CD4-positive, alpha-beta T cell treated with Interleukin-15 for 4 hours (primary cell): ENCODE measurements at places on chromosomes 4 and X.

DNA sequence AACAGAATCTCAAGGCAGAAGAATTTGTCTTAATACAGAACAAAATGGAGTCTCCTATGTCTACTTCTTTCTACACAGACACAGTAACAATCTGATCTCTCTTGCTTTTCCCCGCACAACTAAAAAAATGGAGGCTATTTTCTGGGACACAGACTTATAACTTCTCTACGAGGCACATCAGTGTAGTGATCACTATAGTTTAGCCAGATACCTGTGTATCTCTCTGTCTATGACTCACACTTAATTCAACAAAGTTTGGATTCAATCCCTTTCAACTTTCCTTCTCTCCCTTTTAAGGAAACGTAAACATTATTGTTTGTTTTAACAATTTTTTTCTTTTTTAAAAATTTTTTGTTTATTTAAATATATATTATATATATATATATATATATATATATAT is 29.4 kb downstream of the APELA start:
- DNase-seq, result no peak

DNA sequence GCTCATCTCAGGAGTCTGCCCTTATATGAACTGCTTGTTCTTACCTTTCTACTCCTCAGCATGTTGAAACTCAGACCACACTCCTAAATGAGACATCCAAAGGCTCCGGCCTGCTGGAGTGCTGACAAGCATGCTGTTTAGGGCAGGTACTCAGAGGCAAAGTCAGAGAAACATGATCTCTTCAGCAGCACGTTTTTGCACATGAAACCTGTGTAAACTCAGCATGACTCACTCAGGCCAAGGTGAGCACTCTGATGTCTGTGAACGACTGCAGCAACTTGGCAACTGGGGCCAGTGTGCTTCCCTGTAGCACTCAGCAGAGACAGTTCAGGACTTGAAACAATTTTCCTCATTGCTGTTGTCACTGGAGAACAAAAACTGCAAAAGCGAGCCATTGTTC is 109.6 kb downstream of the PACRGL start:
- DNase-seq, result no peak

DNA sequence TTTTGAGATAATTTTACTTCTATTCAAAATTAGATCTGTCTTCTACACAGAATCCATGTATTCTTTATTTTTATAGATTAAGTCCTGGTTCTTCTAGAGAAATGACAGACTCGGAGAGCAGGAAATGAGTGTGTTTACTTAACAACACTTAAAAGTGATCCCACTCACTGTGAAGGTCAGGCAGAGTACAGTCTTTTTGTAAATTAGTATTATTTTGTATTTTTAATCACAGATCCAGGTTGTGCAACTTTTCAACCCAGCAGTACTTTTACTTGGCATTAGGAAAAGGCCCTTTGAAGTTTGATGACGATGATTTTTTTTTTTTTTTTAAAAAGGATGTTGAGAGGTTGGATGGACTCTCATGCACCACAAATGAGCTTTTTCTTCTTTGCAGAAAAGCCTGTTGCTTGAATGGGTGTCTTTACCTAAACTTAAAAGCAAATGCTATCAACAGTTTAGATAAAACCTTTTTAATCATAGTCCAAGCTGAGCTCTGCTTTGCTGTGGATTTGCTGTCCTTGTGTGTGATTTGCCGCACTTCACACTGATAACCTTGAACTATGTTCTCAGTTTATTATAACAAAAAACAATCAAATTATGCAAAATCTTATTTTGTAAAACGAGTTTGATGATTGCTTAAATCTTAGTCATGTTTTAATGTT is 114.1 kb downstream of the MXRA5 start:
- no peak for DNase-seq

GRCh38 chr4:35102066-35102465 is 1142.2 kb downstream of the ARAP2 start:
- DNase-seq, result no peak

GRCh38 chrX:39262641-39263040 is 461.4 kb downstream of the MID1IP1 start:
- no peak for DNase-seq

DNA sequence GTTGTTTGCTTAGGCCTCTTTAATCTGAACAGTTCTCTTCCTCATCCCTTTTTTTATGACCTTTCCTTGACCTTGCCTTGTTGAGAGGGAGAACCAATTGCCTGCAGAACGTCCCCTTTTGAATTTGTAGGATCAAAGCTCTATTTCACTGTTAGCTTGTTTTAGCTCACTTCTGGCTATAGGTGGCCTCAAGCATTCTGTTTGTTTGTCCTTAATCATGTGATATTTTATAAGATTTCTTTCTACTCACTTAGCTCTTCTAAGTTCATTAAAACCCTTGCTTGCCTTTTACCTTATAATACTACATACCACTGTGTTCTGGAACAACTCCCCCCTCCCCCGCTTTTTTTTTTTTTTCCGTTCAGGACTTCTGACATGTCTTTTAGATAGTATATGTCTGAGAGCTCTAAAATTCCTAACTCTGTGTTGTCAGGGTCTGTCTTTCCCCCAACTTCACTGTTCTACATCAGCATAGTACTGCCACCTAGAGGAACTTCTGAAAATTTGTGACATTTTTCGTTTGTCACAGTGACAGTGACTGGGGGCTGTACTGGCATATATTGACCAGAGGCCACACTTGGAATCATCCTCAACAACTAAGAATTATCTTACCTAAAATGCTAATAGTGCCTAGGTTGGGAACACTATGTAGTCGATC is 128.5 kb downstream of the LARP7 start:
- DNase-seq, result peak; percentile 7

GRCh38 chrX:17449866-17450265 is 74.9 kb downstream of the NHS start:
- DNase-seq, result no peak

- no peak for DNase-seq
Measured at GRCh38 chrX:54397113-54397512, 39.3 kb upstream of the WNK3 start.

DNA sequence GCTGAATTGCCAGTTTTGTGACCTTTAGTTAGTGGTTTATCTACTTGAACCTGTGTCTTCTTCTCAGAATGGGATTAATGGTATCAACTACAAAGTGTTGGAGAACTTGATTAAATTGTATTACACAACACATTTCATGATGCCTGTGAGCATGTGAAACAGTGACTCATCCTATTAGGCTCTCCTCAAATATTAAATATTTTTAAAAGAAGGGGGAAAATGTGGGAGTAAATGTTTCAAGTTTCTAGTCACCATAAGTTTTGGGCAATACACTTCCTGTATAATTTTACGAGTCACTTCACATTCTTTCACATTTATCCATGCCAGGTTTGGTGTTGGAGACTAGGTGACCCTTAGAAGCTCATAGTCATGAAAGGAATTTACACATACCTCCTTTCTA is 147.0 kb downstream of the HS3ST1 start:
- DNase-seq, result no peak

GRCh38 chrX:40237731-40238178 is 140.0 kb upstream of the BCOR start:
- DNase-seq, result no peak

DNA sequence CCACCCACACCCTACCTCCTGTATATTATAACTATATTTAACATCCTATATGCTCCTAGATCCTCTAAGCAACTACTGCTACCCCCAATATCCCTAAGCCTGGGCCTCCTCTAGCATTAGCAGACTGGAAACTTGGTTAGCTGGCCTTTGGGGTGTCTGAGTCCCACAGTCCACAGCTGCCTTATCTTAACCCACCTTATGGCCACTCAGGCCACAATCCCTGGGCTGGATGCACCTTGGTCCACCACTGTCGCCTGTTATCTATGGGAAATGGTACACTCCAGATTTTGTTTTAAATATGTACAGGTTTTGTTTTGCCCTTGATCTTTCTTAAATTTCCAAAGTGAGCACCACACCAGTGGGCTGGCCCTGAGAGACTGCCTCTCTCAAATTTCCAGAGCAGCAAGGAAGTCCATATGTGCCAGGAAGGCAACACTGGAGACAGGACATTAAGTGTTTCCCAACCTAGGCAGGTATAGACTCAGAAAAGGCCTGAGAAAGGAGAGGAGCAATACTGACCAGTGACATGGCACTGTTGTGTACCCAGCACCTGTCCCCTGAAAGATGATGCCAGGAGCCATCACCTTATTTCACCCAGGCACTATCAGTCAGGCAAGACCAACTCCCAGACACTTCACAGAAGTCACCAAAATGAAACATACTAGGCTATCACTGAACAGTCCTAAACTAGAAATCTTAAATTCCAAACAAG is 921 bp downstream of the PFKFB1 start:
- DNase-seq, result no peak

GRCh38 chrX:132809581-132809980 is 148.8 kb downstream of the HS6ST2 start:
- no peak for DNase-seq
